Fibroblast of lung (primary cell): ENCODE measurements at places on chromosomes 1 and 21. TPM values are rescaled to one million over a fixed set of nuclear protein-coding genes. Genes with fewer than 3 reads are reported as not detected.

Gene ZMYND12
- total RNA-seq, result 1.3 and 3.5 TPM in 2 replicates

Gene RNF19B
- total RNA-seq, result 12.3 and 15.4 TPM in 2 replicates

Gene SLC35F3
- total RNA-seq, result not detected in 2 replicates

DNA sequence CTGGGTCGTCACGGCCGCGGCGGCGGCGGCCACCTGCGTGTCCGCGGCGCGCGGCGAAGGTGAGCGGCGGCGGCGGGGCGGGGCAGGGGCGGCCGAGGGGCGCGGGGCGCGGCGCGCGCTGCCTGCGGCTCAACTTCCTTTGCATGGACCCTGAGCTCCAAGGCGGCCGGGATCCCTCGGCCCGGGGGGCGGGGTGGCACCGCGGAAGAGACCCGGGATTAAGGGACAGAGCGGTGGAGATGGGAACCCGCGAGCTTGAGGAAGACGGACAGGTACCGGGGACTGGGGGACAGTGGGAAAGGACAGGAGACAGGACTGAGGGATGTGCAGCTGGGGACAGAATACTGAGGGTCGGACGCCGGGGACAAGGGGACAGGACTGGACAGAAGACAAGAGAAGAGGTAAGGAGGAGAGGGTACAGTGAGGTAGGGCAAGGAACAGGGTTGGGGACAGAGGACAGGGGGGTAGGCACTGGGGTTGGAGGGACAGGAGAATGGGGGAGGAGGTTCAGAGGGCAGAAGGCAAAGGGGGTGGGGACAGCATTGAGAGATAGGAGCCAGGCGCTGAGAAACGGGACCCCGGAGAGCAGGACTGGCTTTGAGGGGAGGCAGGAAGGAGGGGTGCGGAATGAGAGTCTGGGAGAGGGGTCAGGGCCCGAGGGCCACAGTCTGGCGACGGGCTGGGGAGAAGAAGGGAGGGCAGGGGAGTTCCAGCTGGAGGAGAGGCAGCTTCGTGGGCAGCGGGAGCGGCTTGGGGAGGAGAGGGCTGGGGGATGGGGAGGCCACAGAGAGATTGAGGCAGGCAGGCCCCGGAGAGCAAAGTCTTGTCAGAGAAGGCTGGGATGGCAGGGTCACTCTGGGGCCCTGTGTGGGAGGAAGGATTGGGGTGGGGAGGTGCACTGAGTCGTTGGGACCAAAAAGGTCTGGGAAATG lies 648 bp downstream of the EPHA8 start:
- no peaks in the 10 kb centered on the region for H3K4me1 ChIP-seq
- no peak for DNase-seq
- no peak overlapping the region for H3K4me3 ChIP-seq
- H3K36me3 ChIP-seq, result no peaks in the 10 kb centered on the region

Gene AMIGO1
- total RNA-seq, result 1.8 and 2.5 TPM in 2 replicates

DNA sequence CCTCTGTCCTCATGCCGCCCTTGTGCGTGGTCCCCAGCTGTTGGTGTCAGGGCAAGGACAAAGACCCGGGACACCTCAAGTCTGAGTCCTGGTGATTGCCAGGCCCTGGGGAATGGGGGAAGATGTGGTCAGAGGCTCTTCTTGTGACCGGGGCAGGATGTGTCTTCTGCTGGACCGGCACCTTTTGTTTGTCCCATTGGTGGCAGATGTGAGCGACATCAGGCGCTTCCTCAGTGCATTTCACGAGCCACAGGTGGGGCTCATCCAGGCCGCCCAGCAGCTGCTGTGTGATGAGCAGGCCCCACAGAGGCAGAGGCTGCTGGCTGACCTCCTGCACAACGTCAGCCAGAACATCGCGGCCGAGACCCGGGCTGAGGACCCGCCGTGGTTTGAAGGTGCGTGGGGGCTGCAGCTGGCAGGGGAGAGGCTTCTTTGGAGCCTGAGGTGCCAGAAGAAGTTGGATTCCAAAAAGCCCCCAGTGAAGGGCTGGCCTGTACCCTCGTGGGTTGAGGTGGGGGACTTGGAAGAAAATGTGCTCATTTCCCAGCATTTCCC lies 8.4 kb downstream of the DFFB start:
- no peak overlapping the region for H3K4me3 ChIP-seq
- H3K27me3 ChIP-seq, result no peaks in the 10 kb centered on the region
- DNase-seq, result no peak
- peaks cover 5% of the 10 kb centered on the region for H3K36me3 ChIP-seq
- H3K4me1 ChIP-seq, result no peaks in the 10 kb centered on the region

- H3K27ac ChIP-seq, result no peak overlapping the region
- DNase-seq, result no peak
- no peak overlapping the region for H3K4me3 ChIP-seq
- H3K4me1 ChIP-seq, result no peaks in the 10 kb centered on the region
These were observed 258.1 kb downstream of the ZNF648 start for GRCh38 chr1:181803421-181803820.

DNA sequence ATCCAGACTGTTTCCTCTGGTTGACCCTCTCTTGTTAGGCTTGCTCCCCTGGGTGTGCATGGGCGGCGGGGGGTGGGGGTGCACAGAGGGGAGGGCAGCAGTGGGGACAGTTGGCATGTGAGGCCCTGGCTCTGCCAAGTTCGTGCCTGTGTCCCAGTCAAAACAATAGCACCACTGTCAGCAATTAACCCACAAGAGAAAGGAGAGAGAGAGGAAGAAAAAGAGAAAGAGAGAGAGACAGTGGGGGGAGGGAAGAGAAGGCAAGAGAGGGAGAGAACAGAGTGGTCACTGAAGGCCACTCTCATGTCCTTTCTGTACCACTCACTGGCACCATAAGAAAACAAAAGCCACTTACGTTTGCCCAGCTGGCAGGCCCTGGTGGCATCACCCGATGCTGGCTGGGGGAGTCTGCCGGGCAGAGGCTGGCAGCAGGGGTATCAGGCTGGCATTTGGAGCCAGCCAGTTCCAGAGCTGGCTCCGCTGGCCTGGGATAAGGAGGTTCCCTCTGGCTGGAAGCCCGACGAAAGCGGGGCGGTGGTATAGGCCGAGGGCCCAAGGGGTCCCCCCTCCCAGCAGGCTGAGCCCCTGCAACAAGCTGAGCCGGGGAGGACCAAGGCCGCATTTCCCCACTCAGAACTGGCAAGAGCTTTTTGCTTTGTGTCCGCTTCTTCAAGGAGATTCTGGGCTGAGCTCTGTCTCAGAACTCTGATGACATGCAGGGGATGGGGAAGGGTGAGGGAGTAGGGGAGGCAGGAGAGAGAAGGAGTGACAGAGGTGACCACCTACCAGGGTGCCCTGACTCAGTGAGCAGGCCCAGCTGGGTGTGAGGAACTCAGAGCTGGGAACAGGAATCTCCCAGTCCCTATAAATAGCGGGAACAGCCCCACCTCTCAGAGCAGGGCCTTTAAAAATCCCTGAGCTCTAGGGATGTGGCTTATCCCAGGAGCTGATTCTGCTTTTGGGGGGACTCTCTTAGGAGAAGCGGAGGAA lies 27.9 kb downstream of the PIK3C2B start:
- DNase-seq, result no peak
- H3K27me3 ChIP-seq, result peaks cover 18% of the 10 kb centered on the region
- no peak overlapping the region for H3K27ac ChIP-seq
- H3K36me3 ChIP-seq, result no peaks in the 10 kb centered on the region

GRCh38 chr1:101142244-101142643 lies 94.6 kb upstream of the S1PR1 start:
- no peaks in the 10 kb centered on the region for H3K4me1 ChIP-seq
- no peaks in the 10 kb centered on the region for H3K27me3 ChIP-seq
- no peak for DNase-seq
- no peak overlapping the region for H3K27ac ChIP-seq
- H3K4me3 ChIP-seq, result no peak overlapping the region

GRCh38 chr1:38733761-38734160 lies 125.8 kb downstream of the RRAGC start:
- DNase-seq, result no peak
- H3K27me3 ChIP-seq, result no peaks in the 10 kb centered on the region
- no peak overlapping the region for H3K27ac ChIP-seq
